Activated T-cell treated with anti-CD3 and anti-CD28 coated beads for 4 hours (primary cell): ENCODE measurements at places on chromosomes 12 and 14.

GRCh38 chr14:68987653-68988036, 8.5 kb upstream of the ACTN1 start:
- no peak for DNase-seq

GRCh38 chr14:23361763-23362162, 3.2 kb downstream of the EFS start:
- DNase-seq = no peak

GRCh38 chr12:129779033-129779432, 124.8 kb downstream of the TMEM132D start:
- DNase-seq = no peak

- DNase-seq = no peak
Observed at GRCh38 chr12:69633061-69633460, 22.4 kb upstream of the LRRC10 start.

DNA sequence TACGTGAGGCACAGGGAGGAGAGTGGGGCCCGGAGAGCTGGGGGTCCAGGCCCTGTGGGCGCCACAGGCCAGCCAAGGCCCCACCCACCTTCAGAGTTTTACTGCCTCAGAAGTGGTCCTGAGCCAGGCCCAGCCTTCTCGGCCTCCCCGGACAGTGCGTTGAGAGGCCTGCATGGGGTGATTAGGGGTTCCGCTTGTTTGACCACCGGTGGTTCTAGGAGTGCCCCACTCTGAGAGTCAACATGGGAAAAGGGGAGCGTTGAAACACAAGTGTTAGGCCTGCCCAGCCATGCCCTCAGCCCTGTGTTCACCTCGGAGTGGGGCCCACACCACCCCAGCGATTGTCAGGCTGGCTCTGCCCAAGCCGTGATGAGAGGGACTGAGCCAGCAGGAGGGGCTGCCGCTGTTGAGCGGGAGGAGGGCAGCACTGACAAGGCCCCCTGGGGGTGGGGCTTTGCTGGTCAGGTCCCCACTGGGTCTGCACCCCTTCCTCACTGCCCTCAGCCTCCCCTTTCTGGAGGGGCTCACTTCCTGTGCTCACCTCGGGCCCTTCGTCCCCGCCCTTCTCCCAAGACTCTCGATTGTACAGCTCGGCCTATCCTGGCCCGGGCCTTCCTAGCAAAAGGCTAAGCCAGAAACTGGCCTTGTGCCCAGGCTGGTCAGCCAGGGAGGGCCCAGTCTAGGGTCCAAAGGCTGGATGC, 4.8 kb downstream of the CKB start:
- no peak for DNase-seq

DNA sequence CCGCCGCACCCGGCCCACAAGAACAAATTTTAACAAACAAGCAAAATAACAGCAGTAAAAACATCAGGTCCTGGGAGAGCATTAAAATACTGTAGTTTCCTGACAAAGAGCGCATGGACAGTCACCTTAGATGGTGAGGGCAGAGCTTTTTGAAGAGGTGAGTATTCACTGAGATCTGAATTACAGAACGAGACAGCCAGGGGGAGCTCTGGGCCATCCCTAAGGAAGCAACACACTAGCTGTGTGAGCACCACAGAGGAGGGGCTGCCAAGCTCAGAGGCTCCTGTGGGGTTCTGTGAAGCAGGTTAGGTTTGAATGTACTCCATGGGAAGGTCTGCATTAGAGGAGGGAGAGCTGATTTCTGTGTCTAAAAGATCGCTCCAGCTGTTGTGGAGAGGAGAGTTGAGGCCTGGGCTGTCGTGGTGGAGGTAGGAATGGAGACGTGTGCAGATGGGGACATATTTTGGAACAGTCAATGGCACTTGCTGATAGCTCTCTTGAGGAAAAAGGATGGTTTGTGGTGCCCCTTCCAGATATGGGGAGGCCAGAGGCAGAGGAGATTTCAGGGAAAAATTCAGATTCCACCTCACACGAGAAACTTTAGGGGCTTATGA, 72.9 kb downstream of the TRAFD1 start:
- no peak for DNase-seq

GRCh38 chr14:95458906-95459305, 57.5 kb downstream of the SYNE3 start:
- DNase-seq = no peak

- DNase-seq = no peak
Observed at GRCh38 chr12:116354534-116354933, 77.0 kb upstream of the MED13L start.

- peak; percentile 32 for DNase-seq
Observed at GRCh38 chr12:62260733-62261683, 804 bp downstream of the USP15 start.

DNA sequence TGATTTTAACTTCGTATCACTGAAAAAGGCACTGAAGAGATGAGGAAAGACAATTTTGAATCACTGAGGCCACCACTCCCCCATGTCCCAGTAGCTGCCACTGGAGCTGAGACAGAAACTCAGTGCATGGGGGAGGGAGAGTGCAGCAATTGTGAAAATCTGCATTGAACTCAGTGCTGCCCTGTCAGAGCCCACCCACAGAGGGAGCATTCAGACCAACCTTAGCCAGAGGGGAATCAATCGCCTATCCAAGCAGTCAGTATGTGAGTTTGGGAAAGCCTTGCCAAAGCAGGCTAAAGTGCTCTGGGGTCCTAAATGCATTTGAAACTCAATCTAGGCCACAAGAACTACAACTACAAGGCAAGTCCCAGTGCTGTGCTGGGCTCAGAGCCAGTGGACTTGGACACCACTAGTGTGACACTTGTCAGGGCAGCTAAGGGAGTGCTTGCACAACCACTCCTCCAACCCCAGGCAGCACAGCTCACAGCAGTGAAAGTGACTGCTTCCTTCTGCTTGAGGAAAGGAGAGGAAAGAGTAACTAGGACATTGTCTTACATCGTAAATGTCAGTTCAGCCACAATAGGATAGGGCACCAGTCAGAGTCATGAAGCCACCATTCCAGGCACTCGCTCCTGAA, 13.3 kb downstream of the RNASE3 start:
- no peak for DNase-seq

GRCh38 chr14:23402296-23403138, 5.6 kb downstream of the MYH6 start:
- no peak for DNase-seq

DNA sequence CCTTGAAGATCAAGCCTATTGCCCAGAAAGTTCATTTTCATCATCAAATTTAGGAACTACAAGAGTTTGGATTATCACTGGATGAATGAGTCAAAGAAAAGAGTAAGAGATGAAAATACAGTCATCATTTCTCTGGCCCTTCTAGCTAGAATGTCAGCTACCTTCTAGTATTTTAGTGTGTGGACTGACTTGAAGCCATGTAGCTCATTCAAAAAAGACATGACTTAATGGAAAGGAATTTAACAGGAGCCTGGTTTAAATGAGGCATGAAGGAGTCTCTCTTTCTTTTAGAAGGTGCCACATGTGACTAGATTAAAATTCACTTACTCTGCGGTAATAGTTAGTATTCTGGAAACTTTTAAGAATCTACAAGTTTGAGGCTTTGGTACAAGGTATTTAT, 7.1 kb downstream of the PTHLH start:
- no peak for DNase-seq

- no peak for DNase-seq
Observed at GRCh38 chr14:99119554-99120525, 152.2 kb downstream of the BCL11B start.

- DNase-seq = no peak
Observed at GRCh38 chr14:35632676-35633075, 98.7 kb downstream of the INSM2 start.

DNA sequence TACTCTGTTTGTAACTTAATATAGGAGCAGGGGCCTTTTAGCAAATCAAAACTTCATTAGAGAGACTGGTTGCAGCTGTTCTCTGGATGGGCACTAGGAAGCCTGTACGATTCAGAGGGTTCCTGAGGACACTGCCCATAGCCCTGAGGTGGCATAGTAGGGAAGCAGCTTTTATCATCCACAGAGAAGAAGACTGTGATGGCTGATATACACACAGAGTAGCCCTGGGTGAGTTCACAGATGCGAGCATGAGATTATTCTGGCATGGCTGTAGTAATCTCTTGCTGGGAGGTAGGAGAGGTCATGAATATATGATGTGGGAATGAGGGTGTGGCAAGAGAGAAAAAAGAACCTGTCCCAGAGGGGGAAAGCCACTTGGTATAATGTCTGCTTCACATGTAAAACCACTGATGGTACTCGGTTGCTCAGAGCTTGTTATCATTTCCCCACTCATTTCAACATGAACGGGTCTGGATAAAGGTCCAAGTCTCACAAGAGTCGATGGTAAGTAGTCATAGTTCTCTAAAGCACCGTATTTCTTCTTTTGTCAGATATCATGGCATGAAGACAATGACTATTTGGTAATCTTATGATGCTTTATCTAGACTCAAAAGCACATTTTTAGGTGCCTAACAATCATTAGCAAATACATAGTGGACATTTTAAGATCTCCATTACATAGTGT, 52.0 kb downstream of the PEBP1 start:
- no peak for DNase-seq

- DNase-seq = no peak
Observed at GRCh38 chr12:109609342-109609741, 35.7 kb downstream of the MVK start.

DNA sequence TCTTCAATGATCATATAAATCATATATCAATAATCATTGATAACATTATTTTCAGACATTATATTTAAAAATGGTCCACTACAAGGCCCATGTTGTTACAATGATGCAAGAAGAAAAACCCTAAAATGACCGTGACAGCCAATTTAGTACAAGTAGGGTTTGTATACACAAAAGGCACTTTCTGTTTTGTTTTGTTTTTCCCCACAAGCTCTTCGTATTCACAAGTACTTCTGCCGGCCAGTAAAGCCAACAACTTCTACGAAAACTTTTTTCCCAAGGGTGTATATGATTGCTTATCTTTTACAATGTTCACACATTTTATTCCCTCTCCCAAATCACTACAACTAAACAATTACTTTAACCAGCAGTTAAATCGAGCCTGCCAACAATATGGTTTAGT, 9.6 kb downstream of the PTPRB start:
- DNase-seq = no peak

DNA sequence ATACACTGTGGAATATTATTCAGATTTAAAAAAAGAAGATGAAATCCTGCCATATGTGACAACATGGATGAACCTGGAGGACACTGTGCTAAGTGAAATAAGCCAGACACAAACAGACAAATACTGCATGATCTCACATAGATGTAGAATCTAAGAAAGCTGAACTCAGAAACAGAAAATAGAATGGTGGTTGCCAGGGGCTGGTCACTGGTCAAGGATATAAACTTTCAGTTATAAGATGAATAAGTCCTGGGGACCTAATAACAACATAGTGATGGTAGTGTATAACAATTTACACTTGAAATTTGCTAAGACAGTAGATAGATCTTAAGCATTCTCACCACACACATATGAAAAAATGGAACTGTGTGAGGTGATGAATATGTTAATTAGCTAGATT, 161.3 kb upstream of the TMCC3 start:
- no peak for DNase-seq

GRCh38 chr12:85713373-85713772, 122.8 kb downstream of the RASSF9 start:
- no peak for DNase-seq

DNA sequence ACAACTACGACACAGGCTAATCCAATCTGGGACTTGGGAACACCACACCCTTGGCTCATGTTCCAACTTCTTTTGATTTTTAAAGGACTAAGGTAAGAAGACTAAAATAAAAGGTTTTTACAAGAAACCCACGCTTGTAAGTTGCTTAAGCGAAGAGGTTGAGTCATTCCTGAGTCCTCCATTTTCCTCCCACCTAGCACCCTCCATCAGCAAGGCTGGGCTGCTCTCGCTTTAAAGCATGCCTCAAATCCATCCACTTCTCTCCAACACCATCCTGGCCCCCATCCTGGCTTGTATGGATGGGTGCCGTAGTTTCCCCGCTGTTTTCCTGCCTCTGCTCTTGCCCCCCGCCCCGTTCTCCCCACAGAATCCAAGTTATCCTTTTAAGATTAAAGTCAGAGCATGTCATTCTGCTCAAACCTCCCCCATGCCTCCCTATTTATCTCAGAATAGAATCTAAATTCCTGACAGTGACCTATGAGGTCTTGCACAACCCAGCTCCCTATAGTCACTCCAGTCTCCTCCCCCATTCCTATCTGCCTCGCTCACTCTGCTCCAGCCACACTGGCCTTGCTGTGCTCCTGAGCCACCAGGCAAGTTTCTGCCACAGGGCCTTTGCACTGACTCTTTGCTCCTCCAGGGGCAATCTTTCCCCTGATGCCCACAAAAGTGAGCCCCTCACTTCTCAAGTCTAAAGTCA, 34.5 kb downstream of the SCARB1 start:
- DNase-seq = no peak

- DNase-seq = no peak
Observed at GRCh38 chr12:107331912-107332311, 238.6 kb upstream of the CRY1 start.

DNA sequence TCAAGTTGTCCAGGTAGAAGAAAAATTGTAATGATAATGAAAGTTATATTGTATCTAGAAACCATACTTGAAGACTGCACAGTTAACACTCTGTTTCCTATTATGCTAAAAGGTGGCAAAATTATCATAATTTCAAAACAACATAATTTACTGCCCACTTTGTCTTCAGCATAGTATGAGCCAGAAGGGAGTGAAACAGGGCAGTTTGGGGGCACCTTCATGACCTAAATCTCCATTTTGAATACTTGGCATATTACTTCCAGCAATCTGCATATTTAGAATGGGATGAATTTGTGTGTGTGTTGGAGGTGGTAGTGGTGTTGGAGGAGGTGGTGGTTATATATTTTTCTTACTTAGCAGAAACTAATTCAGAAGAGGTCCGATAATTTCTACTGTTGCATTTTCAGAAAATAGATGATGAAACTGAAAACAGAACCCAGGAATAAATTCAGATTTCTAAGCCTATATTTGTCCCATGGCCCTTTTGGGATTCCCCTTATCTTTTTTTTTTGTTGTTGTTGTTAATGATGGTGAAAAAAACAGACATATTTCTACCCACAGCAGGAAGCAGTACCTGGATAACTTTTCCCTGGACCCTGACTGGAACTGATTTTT, 26.6 kb upstream of the FRMD6 start:
- DNase-seq = no peak

- no peak for DNase-seq
Observed at GRCh38 chr12:53233671-53234121, 1.7 kb upstream of the RARG start.

GRCh38 chr12:8692573-8692972, 5.2 kb upstream of the RIMKLB start:
- no peak for DNase-seq

- DNase-seq = no peak
Observed at GRCh38 chr12:15318841-15319240, 3.5 kb upstream of the PTPRO start.

DNA sequence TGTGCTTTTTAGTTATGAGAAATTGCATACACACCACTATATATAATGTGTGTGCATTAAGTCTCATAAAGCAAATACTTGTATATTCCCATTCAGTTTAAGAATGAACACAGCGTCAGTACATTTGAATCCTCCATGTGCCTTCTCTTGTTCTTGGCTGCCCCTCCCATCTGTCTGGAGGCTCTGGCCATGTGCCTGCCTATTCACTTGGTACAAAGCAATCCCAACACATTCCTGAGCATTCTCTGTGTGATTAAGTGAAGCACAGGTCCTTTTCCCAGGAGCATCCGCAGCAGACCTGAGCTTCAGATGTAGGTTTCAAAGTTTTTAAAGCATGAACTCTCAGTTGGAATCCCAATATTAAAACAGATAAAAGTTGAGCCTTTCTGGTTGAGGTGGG, 58.7 kb downstream of the POLR3B start:
- no peak for DNase-seq

- no peak for DNase-seq
Observed at GRCh38 chr12:46518169-46518568, 145.6 kb upstream of the SLC38A2 start.
